ENCODE measurements at places on chromosomes 13 and 19.
A peak's percentile ranks its signal among the peaks of the same experiment; 100 is the strongest.

DNA sequence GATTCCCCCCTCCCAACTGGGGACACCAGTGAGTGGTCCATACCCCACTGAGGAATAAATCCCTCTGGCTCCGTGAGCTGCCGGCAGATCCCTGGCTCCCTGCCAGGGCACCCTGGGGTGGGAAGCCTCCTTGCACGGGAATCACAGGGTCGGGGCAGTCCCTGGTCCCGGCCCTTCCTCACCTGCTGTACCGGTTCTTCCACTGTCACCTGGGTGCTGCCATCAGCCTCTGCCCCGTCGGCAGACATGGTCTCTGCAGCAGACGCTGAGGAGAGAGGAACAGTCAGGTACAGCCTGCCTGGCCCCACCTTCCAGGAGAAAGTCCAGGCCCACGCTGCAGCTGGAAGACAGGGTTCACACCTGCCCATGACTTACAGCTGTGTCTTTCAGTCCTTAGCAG lies 6.3 kb downstream of the PLIN3 start:
- DNase-seq, result no peak

DNA sequence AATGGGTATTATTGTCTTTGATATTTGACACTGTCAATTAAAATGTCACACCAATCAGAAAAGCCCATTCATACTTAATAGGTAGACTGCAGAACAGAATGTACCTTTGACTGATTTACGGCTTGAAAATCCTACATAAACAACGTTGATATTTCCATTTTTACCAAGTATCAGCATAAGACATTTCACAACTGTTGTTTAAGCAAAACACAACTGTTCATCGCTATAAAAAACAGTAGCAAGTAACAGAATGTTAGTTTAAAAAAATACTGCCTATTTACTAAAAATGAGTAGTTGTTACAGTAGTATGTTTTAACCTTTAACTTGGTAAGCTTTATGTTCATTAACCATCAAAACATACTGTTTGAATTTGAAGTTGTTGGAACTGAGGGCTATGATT lies 1096.6 kb downstream of the PCDH17 start:
- no peak for DNase-seq

GRCh38 chr19:56765137-56765536 lies 75.4 kb downstream of the PEG3 start:
- peak; percentile 9 for DNase-seq

DNA sequence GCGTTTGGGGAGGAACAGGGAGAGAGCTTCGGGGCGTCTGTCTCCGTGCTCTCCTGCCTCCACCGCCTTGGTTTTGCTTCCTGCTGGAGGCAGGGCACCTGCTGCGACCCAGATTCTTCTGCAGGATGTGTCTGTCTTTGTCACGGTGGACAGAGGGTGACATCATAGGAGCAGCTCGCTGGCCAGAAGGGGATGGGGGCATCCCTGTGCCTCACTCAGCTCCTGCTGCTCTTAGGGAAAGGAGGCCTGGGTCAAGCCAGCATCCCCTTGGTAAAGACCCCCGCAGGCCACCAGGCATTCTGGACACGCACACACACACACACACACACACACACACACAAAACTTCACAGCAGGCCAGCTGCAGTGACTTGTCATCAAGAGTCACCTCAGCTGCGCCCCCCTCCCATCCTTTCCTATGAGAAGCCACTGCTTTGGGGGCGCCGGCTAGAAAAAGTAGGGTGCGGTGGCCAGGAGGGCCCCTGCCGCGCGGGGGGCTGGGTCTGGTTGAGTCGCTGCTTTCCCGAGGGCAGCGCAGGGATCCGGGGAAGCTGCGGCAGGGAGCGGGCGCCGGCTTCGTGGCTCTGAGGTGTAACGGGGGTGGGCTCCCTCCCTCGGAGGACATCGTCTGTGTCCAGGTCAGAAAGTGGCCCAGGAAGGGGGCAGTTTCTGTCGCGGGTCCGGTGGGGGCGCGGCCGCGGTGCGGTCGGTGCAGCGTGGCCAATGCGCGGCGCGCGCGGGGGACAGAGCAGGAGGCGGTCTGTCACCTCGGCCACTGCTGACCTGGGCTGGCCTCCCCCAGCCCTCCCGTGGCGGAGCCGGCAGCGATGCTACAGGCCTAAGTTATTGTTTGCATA lies 15.8 kb upstream of the NPAS1 start:
- DNase-seq, result peak; percentile 30

DNA sequence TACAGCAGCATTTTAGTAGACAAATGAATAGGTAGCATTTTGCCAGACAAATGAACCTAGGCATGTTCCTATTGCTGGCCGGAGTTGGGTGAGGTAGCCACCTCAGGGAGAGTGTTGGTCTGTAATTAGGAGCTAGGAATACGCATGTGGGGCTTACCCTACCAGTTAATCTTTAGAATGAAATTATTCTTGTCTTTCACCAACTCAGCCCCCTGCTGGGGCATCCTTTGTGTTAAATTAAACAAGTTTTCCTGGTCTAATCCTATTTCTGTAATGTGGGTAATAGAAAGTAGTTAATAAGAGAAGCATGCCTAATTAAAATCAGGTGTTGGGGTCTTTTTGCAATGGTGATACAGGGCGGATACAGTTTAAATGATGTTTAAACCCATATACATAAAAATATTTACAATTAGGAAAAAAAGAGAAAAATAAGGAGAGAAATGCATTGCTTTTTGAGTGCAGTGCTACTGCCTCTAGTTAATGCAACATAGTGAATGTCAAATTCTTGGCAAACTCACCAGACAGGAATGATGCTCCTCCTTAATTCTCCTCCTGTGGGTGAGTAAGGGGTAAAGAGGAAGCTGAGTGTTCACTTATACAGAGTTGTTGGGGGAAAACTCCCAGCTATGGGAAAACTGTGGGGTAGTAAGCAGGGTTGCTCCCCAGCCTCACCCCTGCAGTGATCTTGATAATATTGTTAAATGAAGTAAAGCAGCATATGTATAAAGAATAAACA lies 276.4 kb upstream of the EDNRB start:
- DNase-seq, result peak; percentile 37

DNA sequence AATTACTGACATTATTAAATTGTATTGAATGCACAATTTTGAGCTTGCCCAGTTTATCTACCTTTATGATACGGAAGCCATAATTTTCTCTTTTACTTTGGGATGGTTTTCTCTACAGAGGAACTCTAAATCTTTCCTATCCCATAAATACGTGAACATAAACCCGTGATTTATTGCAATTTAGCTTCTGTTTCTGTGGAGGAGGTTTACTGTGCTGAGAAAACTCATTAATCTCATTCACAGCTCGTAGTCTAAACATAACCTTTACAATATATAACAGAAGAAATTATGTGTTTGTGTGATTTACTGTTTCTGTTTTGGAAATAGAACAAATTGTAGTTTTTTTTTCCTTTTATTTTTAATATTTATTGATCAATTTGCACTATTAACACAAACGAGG lies 207.1 kb upstream of the PCDH9 start:
- no peak for DNase-seq

DNA sequence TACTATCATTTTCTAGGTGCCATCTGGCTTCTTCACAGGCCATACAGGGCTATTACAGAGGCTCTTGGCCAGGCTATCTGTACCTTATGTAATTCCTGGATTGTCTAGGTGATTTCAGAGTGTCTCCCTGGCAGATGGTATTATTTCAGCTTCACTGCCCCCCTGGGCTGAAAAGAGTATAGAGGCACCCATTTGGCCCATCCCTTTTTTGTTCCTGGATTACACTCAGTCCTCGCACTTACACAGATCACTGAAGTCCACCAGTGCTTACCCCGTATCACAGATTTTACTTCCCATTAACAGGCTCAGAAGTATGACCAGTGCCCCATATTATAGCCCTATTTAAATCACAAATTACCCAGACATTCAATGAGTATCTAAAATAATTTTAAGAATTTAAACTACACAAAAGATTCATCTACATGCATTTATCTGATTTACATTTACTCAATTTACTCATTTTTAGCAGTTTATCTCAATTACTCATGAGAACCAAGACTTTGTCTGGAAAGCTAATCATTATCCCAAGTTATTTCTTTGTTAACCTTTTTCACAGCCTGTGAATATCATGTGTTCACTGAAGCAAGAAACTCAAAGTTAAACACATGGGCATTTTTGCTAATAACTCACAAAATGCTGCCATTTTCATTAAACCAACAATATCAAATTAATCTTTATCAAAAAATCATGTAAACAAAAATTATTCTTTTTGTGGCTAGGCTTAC lies 121.0 kb downstream of the PCDH20 start:
- no peak for DNase-seq

- no peak for DNase-seq
Measured at GRCh38 chr13:50241479-50241878, 226.2 kb downstream of the KCNRG start.

DNA sequence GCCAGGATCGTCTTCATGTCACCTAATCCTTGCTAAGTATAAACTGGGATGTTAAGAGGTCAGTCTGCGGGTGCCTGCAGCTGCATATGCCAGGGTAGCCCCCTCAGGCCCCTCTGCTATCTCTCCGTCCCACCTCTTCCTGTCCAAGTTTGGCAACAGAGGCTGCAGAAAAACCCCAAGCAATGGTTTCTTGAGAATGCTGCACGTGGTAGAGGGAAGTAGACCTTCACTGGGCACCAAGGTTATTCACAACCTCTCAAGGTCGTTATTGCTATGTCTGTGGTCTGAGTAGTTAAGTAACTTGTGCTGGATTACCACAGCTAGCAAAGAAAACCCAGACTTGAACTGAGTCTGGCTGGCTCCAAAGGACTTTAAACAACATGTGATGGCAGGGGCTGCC lies 77.9 kb upstream of the XPO4 start:
- DNase-seq, result no peak

- peak; percentile 46 for DNase-seq
Measured at GRCh38 chr19:9586764-9587163, 2.5 kb upstream of the ZNF121 start.

DNA sequence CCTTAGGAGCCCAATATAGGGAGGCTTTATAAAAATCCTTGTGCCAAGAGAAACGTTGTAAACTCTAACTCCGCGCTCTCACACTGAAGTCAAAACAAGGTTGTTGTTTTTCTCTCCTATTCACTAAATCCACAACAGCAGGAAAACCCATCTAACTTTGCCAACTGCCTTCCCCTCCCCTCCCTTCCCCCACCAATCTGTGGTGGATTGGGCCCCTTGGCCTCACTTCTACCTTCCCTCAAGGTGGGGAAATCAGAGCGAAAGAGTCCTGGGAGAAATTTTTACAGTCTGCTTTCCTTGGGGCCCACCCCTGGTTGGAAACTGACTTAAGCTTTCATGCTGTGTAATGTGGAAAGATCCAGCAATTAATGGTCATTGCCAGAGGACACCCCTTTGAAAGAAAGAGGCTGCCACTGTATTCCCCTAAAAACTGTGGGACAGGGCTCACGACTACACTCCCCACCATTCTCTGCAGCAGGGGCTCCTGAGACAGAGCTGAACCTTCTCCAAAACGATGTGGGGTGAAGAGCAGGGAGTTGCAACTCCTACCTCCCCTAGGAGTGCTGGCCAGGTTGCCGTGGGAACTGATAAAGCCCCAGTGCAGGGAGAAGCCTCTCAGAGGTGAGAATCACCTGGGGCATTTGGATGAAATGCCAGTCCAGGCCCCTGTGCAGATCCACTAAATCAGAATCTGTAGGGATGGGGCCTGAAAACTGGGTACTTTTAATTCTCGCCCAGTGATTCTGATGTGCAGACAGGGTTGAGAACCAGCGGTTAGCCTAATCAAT lies 1.1 kb downstream of the DHRS12 start:
- no peak for DNase-seq

- DNase-seq, result no peak
Measured at GRCh38 chr19:1087813-1088415, 7.3 kb downstream of the POLR2E start.

- peak; percentile 66 for DNase-seq
Measured at GRCh38 chr19:46529622-46530451, 34.2 kb upstream of the PNMA8B start.

- no peak for DNase-seq
Measured at GRCh38 chr19:8398311-8398771, 8.2 kb downstream of the RAB11B start.

All from fibroblast of skin of scalp (primary cell).